Activated T-helper 1 cell treated with anti-CD3 and anti-CD28 coated beads, Interleukin-12 subunit alpha, Interleukin-12 subunit beta, Interleukin-2, Interleukin-4 antibody, amounts not matched to agents 30 ng/mL and 10 ng/mL and 1 ng/mL, durations not matched to agents 14 hours and 24 hours and 36 hours (primary cell): ENCODE measurements at places on chromosomes 7 and 10. TPM values are rescaled to one million over a fixed set of nuclear protein-coding genes. Genes with fewer than 3 reads are reported as not detected.

GRCh38 chr7:90625562-90625961, 29.4 kb downstream of the CDK14 start:
- no peak overlapping the region for H3K4me3 ChIP-seq
- no peaks in the 10 kb centered on the region for H3K4me1 ChIP-seq
- H3K27ac ChIP-seq, result no peak overlapping the region

DNA sequence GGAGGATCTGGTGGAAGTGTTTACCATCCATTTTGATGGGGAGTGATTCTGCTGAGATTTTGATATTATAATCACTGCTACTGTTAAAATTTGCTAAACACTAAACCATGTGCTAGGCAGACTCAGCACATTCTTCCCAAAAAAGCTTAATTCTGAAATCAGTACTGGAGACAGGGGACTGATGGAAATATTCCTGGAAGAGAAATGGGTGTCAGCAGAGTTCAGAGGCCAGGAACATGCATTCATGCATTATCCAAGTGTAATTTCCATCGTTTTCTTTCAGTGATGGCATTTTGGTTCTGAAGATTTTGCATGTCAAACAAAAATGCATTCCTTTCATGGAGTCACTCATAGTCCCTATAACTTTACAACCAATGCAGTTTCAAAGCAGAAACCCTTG, 79.0 kb downstream of the CDCA7L start:
- H3K27ac ChIP-seq, result no peak overlapping the region
- no peak overlapping the region for H3K4me3 ChIP-seq
- DNase-seq, result no peak
- H3K4me1 ChIP-seq, result no peaks in the 10 kb centered on the region
- no peaks in the 10 kb centered on the region for H3K27me3 ChIP-seq

DNA sequence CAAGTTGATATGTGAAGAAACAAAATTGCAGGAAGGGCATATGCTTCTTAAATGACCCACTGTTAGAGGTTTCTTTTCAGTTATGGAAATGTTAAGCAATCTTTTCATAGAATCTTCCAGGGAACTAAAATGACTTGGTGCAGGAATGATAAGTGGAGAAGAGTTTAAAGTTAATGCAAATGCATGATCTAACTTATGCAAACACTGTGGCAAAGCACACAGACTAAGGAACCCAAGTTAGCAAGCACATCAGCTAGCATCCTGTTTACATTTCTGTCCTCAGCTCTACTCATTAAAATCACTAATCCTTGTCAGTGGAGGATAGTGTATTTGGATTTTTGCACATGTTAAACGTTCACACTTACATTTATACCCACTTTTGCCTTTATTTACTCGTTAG, 9.3 kb downstream of the CLCN1 start:
- H3K4me3 ChIP-seq, result no peak overlapping the region
- H3K27me3 ChIP-seq, result peaks cover 4% of the 10 kb centered on the region
- peaks cover 12% of the 10 kb centered on the region for H3K4me1 ChIP-seq
- no peaks in the 10 kb centered on the region for H3K36me3 ChIP-seq

- no peaks in the 10 kb centered on the region for H3K4me1 ChIP-seq
- H3K27ac ChIP-seq, result no peak overlapping the region
- no peak for DNase-seq
- H3K36me3 ChIP-seq, result no peaks in the 10 kb centered on the region
Measured at GRCh38 chr7:19397911-19398310, 252.7 kb upstream of the FERD3L start.

The MKX gene
- total RNA-seq, result not detected in 2 replicates
